ENCODE measurements at places on chromosomes 4 and X. TPM values are rescaled to one million over a fixed set of nuclear protein-coding genes. Genes with fewer than 3 reads are reported as not detected.

Gene PAGE4
- total RNA-seq = not detected

Gene BBS7
- 21.8 TPM for total RNA-seq

Gene TMEM144
- 5.1 TPM for total RNA-seq

Gene HMGN5
- total RNA-seq = 8.4 TPM

Gene SPANXA1
- total RNA-seq = not detected

Gene TCEAL7
- total RNA-seq = 11.6 TPM

Gene TRIM75
- total RNA-seq = not detected

Gene CLIC2
- total RNA-seq = 16.2 TPM

Gene APLN
- total RNA-seq = 8.5 TPM

Gene HPGDS
- total RNA-seq = 7.5 TPM

Gene ARX
- total RNA-seq = not detected

Gene KLHL13
- total RNA-seq = 10.3 TPM

Gene DMP1
- total RNA-seq = not detected

Gene GPM6B
- total RNA-seq = 4.1 TPM

Gene COX7B
- total RNA-seq = 276 TPM

Gene HERC3
- total RNA-seq = 27.1 TPM

Gene TMEM47
- total RNA-seq = 139 TPM

Gene S100G
- total RNA-seq = not detected

Gene PRR27
- total RNA-seq = not detected

Data from posterior vena cava (tissue), 2 donors.